ENCODE measurements at places on chromosomes 16 and 17. TPM values are rescaled to one million over a fixed set of nuclear protein-coding genes. Genes with fewer than 3 reads are reported as not detected.

GRCh38 chr16:84618581-84619460 is 943 bp upstream of the COTL1 start:
- no peak for DNase-seq

ITGAD gene
- not detected for total RNA-seq

ANKRD11 gene
- total RNA-seq, result 113 TPM

CCL1 gene
- not detected for total RNA-seq

DNA sequence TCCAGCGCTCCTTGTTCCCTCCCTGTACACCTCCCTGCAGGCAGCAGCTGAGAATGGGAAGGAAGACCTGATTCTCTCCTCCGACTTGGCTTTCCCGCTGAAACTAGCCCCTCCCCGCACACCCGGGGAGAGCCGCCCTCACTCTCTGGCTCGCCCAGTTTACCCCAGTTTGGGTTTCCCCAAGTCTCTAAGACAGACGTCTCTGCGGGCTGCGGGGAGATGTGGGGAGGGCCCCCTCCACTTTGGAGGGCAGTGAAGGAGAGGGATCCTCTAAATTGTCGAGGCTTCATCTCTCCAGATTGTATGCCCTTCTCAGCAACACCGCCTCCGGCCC is 797 bp downstream of the GRB7 start:
- DNase-seq, result no peak

TBC1D3H gene
- total RNA-seq, result not detected

DNA sequence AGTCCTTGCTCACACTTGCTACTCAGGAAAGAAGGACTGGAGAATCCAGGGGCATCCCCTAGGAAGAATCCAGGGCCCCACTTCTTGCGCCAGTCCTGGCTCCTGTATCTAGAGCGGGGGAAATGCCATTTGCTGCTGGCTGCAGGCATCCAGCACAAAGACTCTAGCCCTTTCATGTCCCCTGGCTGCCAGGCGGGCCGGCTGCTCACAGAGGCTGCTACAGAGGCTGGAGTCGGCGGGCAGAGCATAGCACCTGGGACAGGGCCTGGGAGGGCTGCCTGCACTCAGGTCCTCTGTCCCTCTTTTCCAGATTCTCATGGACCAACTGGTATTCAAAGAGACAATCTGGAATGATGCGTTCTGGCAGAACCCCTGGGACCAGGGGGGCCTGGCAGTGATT is 13.8 kb downstream of the SMIM5 start:
- no peak for DNase-seq

- no peak for DNase-seq
Measured at GRCh38 chr16:82514262-82514661, 112.5 kb upstream of the CDH13 start.

DNA sequence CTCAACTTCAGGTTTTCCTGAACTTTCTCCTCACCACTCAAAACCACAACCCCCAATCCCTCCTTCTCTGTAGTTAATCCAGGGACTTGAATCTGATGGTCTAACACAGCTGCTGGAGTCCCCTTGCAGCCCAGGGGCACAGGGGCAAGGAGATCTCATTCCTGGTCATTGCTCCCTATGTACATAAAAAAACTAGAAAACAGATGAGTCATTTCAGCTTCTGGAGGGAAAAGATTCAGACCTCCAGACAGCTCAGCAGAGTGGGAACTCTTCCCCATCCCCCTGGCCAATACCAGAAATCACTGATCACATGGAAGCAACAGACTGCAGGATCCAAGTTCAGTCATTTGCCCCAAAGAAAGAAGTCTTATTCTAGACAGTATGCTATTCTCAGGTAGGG is 62.1 kb downstream of the DYNLRB2 start:
- no peak for DNase-seq

CLEC3A gene
- total RNA-seq, result not detected

KRT20 gene
- not detected for total RNA-seq

GRCh38 chr16:11049396-11050059 is 105.2 kb downstream of the CLEC16A start:
- no peak for DNase-seq

GRCh38 chr16:59849716-59850115 is 1115.6 kb upstream of the GOT2 start:
- DNase-seq, result no peak

LDHD gene
- total RNA-seq, result 0.12 TPM

Data from glomerular endothelial cell (primary cell).